ENCODE measurements at places on chromosomes 13 and 19.
A peak's percentile ranks its signal among the peaks of the same experiment; 100 is the strongest.

DNA sequence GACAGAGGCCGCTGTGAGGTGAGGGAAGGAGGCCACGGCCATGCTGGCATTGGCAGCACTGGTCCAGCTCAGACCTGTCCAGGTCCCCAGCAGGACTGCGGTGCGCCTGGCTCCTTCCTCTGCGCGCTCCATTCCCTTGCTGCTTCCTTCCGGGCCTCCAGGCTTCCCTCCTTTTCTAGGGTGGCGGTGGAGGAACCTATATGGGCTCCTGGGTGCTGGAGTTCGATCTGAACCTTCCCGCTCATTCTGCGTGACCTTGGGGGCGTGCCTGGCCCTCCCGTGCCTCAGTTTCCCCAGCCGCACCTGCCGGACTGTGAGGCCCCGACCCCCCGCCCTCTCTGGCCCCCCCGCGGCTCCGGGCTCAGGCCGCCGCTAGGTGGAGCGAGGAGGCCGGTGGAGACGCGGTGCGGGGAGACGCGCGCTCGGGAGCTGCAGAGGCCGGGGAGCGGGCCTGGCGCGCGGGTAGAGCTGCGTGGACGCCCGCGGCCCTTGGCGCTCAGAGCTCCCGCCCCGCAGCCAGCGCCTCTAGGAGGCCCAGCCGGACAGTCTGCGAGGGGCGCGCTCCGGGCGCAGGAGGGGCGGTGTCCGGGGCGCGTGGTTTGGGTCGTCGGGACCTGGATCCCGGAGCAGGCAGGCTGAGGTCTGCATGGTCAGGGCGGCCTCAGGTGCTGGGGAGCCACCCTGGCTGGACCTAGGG is 29.9 kb downstream of the EFNA2 start:
- no peak for DNase-seq

GRCh38 chr19:10006335-10006708 is 4.0 kb downstream of the COL5A3 start:
- no peak for DNase-seq

- DNase-seq = peak; percentile 89
These were observed 33.0 kb downstream of the DEDD2 start for GRCh38 chr19:42184401-42184861.

DNA sequence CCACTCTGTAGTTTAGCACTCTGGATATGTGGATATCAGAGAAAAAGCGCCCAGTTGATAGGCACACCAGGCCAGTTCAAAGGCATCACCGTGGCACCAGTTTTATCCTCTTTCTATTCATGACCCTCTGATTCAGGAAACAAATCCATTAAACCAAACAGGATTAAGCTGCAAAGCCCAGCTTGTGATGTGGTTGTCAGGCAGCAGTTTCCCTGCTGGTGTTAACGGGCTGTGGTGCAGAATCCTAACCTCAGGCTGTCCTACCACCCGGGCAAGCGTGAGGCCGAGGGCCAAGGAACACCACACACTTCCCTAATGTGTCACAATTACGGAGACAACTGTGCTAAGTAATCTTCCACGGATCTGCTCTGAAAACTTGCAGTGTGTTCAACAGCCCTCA is 209.1 kb downstream of the OLFM4 start:
- no peak for DNase-seq

GRCh38 chr13:97976610-97977521 is 23.4 kb downstream of the IPO5 start:
- peak; percentile 21 for DNase-seq

GRCh38 chr13:112443191-112443994 is 67.2 kb downstream of the SPACA7 start:
- peak; percentile 66 for DNase-seq

Measured in neuronal stem cell (in vitro differentiated cells).